ENCODE measurements at places on chromosomes 16 and 17. TPM values are rescaled to one million over a fixed set of nuclear protein-coding genes. Genes with fewer than 3 reads are reported as not detected.
A peak's percentile ranks its signal among the peaks of the same experiment; 100 is the strongest.

- DNase-seq: no peak
Measured at GRCh38 chr17:17084941-17085340, 42.7 kb downstream of the MPRIP start.

DNA sequence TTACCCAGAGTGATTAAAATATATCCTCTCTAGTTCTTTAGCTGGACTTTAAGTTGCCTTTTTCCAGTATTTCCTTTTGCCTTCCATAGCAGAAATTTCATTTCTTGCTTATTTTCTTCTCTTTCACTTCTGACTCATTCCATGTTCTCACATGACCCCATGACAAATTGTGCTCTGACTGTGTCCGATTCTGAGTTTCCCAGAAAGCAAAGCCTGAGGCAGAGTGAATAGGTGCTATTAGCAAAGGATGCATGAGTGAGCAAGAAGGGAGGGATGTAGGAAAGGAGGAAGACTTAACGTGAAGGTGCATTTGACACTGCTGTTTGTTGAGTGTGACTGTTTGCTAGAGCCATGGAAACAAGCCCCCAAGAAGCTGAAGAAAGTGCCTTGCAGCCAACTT lies 82.6 kb upstream of the CNTNAP4 start:
- no peak for DNase-seq

GRCh38 chr17:13292291-13292690 lies 274.5 kb upstream of the ELAC2 start:
- no peak for DNase-seq

DNA sequence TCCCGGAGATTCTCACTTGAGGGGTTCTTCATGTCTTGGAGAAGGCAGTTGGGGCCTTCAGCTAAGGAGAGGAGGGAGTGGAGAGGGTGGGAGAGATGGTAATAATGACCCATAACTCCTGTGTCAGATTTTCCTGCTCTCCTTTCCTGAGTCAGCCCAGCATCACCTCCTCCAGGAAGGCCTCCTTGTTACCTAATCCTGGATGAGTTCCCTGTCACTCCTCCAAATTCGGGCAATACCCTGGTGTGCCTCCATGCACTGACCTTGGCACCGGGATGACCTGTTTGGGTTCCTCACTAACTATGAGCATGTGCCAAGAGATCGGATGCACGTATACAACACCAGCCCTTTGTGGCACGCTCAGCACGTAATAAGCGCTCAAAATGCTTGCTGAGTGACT lies 38.8 kb downstream of the SDK2 start:
- no peak for DNase-seq

The ANKRD13B gene
- 2.8 TPM for total RNA-seq

DNA sequence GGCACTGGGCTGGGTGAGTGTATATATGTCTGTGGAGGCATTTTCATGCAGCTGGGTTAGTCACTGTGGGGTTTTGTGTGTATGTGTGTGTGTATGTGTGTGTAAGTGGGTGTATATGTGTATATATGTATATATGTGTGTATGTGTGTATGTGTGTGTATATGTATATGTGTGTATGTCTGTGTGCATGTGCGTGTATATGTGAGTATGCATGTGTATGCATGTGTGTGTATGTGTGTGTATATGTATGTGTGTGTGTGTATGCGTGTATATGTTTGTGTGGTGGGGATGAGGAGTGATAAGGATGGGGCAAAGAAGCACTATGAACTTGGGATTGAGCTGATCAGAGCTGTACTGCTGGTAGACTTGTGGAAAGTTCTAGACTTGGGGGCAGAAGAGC lies 29.0 kb upstream of the PLLP start:
- no peak for DNase-seq

The GUCY2D gene
- not detected for total RNA-seq

GRCh38 chr17:58527949-58528348 lies 13.5 kb upstream of the MTMR4 start:
- no peak for DNase-seq

GRCh38 chr17:12909046-12909445 lies 108.8 kb downstream of the ELAC2 start:
- DNase-seq: no peak

The TEKT5 gene
- 0.07 TPM for total RNA-seq

DNA sequence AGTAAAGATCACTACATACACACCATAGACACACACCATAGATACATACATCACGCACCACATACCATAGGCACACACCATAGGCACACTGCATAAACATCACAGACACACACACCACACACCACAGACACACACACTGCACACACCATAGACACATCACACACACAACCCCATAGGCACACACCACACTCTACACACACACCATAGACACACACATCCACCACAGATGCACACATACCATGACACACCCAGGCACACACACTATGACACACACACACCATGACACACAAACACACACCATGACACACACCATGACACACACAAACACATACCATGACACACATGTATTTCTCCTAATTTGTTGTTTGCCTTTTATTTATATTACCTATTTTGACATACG lies 14.1 kb downstream of the TBC1D16 start:
- no peak for DNase-seq

- DNase-seq: no peak
Measured at GRCh38 chr17:27566671-27567562, 64.1 kb upstream of the LGALS9 start.

DNA sequence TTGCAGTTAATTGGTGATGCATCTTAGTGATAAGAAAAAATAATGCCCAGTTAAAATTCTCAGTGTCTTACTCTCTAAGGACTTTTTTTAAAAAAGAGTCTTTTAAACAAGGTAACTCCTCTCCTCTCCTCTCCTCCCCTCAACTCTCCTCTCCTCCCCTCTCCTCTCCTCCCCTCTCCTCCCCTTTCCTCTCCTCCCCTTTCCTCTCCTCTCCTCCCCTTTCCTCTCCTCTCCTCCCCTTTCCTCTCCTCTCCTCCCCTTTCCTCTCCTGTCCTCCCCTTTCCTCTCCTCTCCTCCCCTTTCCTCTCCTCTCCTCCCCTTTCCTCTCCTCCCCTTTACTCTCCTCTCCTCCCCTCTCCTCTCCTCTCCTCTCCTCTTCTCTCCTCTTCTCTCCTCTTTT lies 675.9 kb upstream of the RBFOX1 start:
- no peak for DNase-seq

The CD79B gene
- 1.6 TPM for total RNA-seq

The RRN3 gene
- total RNA-seq: 34.4 TPM

DNA sequence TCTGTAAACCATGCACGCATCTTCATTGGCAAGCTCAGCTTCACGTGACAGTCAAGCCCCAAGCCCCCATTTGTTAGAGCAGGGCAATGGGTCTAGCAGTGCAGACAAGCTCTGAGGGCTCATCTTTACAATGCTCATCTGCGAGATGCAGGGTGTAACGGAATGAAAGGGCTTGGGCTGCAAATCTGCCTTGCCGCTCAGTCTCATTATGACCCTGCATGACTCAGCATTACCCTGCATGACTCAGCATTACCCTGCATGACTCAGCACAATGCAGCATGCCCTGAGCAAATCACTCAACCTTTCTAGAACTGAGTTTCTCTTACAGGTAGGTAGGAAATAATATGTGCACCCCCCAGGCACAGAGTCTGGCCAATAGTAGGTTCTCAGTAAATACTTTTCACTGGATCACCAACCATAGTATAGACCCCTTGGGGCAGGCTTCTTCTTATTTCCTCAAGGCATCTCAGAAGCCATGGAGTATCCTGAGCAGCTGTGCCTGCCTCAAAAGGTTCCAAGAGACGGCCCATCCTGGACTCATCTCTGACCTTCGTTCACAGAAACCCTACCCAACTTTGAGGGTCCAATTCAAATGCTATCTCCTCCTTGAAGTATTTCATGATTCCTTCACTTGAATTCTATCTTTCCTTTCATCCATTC lies 391.3 kb upstream of the CDH5 start:
- DNase-seq: peak; percentile 5

The EFCAB3 gene
- total RNA-seq: not detected

DNA sequence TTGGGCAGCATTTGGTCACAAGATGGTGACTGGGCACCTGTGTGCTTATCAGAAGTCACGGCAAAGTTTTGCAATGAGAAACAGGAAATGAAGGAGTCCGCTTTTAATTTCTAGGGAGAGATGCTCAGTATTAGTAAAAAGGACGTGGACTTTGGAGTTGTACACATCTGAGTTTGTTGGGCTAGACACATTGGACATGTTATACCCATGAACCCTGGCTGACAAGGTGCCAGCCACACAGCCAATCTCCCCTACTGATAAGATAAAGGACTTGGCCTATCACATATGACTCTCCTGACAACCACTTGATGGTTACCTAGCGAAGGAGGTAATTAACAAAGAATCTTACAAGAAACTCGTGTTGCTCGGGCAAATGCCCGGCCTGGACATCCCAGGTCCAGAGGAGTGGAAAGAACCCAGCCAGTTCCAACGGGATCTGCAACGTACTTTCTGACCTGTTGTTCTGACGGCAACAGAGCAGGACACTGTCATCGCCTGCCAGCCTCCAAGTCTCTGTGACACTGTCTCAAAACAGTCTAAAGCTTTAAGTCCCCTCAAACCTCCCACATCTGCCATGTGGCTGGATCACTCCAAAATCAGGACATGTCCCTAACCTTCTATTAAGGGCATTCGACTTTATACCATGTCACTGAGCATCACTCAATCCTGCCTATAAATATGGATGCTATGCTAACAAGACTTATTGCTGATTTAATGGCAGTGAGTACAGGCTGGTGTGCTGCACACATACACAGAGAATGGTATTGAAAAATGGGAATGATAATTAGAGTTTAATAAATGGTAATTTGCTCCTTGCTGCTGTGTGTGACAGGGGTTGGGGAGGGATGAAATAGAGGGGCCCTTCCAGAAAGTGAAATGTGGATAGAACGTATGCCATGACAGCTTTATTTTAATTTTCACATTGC lies 47.6 kb upstream of the LYRM9 start:
- DNase-seq: no peak

DNA sequence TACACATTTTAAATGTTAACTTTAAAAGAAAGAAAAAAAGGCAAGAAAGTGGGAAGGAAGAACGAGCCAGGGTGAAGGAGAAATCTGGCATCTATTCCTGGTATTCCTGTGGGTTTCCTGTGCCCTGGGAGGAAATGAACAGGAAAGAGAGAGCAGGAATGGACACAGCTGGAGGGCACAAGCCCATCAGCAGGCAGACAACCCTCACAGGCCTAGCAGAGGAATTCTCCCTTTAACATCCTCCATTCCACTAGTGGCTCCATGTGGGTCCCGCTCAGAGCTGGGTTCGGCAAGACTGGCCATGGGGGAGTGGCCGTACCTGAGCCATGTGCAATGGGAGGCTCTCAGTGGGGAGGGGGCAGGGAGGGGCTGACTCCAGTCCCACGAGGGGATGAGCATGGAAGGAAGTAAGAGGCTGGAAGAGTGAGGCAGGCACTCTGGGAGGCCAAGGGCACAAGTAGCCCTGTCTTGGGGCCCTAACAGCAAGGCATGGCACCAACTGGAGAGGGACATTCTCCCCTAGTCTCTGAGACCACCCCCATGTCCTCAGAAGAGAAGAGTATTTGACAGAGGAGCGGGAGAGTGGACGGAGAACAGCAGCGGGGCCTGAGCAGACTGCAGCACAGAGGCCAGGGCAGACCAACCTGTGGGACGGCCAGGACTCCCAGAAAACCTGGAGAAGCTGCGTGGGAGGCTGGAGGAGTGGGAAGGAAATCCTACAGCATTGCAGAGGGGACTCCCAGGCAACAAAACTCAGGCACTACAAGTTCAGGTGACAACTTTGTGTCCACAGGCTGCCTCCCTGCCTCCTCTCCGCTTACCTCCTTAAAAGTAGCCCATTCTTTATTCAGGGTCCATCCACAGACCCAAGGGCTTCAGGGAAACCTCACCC lies 30.2 kb downstream of the TK2 start:
- DNase-seq: no peak

GRCh38 chr17:19975601-19976000 lies 2.0 kb downstream of the AKAP10 start:
- no peak for DNase-seq

DNA sequence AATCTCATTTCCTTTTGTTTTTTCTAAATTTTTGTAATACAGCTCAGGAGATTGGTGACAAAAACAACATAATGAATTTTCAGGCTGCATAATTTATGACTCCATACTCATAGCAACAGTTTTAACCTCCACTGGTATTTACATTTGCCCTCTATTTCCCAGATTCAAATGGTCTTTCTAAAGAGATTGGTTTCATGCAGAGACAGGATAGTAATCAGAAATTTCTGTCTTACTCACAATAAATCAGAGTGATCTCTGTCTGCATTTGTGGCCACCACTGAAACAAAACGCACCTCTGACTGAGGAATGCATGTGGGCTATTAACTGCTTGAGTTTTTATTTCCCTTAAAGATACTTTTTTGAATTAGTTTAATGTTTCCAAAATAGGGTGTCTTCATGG lies 1526.0 kb downstream of the CDH8 start:
- no peak for DNase-seq

Measured in neural progenitor cell (in vitro differentiated cells).